ENCODE measurements at places on chromosomes 3 and 15.

DNA sequence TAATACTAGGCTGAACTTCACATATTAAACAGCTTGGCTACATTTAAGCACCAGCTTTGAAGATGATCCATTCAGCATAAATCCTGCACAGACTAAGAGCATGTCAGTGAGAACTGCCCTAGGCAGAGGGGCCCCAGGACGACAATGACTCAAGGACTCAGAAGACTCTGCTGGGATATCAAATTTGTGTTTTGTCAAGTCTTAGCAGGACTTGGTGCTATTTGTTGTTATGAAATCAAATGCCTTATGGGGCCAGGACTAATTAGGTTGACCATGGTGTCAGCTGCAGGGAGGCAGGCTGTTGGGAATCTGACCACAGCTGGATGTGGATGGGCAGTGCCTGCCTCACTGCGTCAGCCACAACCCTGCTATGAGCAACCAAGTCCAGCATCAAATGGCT lies 91.8 kb downstream of the RYR3 start:
- no peak for DNase-seq

- no peak for DNase-seq
Measured at GRCh38 chr3:103158183-103158582, 723.4 kb downstream of the ZPLD1 start.

GRCh38 chr3:42734263-42734860 lies 31.8 kb upstream of the HHATL start:
- DNase-seq: no peak

- no peak for DNase-seq
Measured at GRCh38 chr3:184238246-184238818, 8.9 kb downstream of the VWA5B2 start.

- DNase-seq: no peak
Measured at GRCh38 chr3:61530355-61530754, 31.0 kb upstream of the PTPRG start.

- no peak for DNase-seq
Measured at GRCh38 chr3:4597208-4597985, 104.2 kb downstream of the ITPR1 start.

DNA sequence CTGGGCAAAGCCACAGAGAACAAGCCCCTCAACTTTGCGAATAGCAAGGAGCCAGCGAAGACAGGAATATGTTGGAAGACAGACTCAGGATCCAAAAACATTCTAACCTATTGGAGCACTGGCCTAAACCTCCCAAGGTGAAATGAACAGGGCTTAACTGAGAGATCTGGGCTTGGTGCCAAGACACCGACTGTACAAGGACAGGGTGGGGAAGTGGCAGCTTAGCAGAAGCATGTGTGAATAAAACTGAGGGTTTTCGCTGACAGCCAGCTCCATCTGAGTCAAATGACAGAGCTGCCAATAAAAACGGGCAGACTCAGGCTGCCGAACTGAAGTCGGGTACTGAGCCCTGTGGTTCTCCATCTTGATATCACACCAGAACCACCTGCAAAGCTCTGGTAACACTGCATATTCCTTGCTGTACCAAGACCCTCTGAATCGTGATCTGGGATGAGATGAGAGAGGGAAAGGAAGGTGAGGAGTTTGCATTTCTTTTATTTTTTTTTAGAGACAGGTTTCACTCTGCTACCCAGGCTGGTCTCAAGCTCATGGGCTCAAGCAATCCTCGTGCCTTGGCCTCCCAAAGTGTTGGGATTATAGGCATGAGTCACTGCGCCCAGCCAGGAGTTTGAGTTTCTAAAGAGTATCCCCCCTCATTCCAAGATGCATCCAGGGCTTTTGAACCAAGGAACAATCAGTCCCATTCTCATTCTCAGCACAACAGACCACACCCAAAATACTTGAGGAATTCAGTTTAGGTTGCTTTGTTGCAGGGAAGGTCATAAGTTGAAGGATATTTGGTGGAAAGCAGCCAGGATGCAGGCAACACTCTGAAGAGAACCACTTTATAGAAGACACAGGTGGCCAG lies 6.0 kb upstream of the PLCB2 start:
- no peak for DNase-seq
